ENCODE measurements at places on chromosomes 1 and 21.

- no peak for DNase-seq
Observed at GRCh38 chr1:178483251-178483957, 13.4 kb downstream of the CLEC20A start.

DNA sequence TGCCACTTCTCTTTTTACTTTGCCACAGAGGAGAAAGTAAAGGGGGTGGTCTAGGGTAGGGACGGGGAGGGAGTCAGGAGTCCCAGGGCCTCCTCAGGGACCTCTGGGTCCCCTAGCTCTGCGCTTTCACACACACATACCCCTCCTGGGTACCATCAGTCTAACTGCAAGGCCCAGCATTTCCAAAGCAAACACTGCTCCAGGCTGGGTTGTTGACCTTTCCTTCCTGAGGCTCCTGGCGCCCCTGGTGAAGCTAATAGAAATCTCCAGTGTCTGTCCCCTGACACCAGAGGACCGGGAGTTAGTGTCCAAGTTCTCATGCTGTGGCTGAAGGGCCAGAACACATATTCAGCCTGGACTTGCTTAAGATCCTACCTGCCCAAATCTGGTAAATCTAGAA lies 3.9 kb downstream of the TMEM63A start:
- DNase-seq: no peak

- no peak for DNase-seq
Observed at GRCh38 chr1:240284656-240285414, 193.2 kb downstream of the FMN2 start.

DNA sequence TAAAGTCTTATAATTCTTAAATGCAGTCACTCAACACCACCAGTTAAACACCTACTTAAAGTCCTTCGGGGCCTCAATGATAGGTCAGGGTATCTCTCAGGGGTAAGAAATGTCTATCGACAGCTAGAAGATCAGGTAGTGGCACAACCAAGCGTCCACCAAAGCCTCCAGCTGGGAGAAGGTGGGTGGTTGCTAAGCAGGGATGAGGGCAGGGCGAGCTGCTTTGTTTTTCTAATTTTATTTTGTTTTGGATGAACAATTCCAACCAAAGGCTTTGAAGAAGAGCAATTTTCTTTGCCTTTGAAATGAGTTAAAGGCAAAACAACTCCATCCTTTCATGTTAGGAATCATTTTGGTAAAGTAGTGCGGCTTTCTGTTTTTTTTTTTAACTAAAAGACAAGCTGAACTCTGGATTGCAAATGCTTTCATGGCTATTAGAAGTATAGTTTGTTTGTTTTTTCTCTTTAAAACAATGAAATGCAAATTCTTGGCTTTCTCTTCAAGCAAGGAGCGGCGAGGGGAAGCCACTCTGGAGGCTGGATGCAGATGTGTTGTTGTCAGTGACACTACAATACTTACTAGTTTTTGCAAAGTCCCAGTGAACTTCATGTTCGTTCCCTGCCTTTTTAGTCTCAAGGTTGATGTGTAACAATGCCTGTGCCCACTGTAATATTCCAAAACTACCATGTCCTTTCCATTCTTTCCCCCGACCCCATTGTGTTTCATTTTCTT lies 106.0 kb downstream of the MRPS6 start:
- no peak for DNase-seq

DNA sequence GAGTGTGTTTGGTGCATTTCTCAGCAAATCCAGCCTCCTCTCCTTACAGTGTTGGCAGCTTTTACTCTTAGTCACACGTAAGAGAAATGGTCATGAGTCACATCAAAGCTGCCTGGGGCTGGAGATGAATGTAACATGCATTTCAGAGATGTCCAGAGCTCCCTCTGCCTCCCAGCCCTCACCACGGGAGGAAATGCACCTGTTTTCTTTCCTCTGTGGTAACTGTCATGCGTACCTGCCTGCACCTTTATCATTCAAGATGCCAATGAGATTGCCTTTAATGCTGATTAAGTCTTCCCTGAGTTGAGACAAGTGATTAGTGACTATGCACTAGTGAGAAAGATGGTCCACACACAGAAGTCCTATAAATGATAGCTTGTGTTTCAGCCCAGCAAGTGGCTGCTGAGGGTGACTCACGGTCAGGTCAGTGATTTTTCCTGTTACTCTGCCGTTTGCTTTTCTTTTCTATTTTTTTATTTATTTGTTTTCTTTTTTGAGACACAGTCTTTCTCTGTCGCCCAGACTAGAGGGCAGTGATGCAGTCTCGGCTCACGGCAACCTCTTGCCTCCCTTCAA lies 277.3 kb upstream of the FMN2 start:
- DNase-seq: no peak

GRCh38 chr1:61247881-61248752 lies 165.8 kb downstream of the NFIA start:
- DNase-seq: no peak

DNA sequence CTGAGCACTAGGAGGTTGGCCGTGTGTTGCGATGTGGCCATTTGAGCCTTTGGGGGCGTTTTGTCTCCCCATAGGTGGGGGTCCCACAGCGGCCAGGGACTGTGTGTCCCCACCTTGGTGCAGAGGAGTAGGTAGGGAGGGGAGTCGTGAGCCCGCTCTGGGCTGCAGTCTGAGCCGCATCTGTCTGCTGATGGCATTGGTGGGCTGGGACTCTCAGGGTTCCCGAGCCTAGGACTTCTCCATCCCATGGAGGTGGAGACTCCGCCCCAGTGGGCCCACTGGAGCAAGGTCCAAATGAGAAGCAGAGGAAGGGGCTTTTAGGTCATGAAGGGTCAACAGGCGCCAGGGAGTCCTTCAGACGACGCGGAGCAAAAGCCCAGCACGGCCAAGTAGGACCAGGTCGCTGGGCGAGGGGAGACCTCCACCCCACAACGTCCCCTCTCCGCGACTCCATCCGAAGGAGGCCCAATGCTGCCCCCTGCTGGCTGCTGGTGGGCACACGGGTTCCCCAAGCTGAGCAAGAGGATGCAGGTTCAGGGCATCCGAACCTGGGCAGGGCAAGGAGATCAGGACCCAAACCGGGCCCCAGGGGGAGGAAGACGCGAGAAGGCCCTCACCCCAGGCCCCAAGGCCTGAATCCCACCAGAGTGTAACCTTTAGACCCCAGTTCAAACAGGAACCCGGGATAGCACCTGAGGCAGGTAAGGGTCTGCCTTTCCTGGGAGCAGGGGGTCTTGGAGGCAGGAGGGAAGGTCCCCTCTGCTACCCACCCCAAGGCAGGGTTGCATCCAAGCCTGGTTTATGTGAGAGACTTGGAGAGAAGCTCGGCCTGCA lies 14.9 kb downstream of the TTC34 start:
- no peak for DNase-seq

DNA sequence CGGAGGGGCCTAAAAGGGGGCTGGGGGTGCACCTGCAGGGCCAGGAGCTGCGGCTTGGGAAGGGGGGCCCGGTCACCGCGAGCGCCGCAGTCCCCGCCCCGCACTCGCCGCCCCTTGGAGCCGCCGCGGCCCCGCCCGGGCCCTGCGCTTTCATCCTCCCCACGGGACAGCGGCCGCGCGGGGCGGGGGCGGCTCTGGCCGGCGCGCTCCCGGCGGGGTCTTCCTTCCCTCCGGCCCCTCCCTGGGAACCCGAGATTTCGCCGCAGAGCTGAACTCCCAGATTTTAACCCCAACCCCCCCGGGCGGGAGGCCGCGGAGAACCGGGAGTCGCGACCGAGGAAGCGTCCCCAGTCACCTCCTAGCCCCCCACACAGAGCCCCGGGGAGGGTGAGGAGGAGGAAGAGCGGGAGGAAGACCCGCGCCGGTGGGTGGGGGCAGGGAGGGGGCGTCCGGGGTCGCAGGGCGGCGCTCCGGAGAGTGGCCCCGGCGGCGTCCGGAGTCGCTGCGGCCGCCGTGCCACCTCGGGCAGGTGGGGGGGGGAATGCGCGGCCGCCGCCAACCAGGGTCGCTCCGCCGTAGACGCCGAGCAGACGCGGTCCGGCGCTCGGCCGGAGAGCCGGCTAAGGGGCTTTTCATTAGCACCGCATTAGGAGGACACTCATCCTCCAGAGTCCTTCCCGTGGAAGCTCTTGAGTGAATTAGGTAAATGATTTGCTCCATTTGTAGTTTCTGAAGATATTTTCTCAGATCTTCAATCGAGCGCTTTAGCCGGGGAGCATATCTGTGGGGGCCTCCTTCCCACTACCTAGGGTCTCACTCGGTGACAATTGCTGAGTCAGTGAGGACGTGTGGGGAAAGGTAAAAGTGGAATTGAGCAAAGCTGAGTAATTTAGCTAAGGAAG lies 31.6 kb upstream of the NFIA start:
- peak; percentile 59 for DNase-seq

DNA sequence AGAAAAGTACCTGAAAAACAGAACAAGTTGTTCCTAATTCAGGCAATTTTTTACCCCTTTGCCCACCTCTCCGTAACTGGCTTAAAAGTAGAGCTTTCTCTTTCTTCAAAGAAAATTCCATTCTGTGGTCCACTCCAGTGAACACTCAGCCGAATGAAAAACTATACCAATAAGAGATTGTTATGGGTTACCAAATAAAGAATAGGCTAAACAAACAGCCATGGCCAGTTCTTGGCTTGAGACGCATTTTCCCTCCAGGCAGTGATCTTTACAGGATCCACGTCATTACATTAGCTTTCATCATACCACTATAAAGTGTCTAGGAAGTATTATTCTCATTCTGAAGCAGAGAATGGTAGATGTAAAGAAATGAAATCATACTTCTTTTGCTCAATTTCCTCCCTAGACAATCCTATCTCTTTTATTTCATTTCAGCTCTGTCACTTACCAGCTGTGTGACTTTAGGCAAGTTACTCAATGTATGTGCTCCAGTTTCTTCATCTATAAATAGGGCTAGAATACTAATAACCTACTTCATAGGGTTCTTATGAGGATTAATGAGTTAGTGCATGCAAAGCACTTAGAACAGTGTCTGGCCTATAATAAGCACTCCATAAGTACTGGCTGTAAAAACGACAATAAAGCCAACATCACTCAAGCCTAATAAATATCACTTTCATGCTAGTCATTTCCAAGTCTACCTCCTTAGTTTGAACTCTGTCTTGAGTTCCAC lies 26.5 kb upstream of the TRIM45 start:
- DNase-seq: no peak

DNA sequence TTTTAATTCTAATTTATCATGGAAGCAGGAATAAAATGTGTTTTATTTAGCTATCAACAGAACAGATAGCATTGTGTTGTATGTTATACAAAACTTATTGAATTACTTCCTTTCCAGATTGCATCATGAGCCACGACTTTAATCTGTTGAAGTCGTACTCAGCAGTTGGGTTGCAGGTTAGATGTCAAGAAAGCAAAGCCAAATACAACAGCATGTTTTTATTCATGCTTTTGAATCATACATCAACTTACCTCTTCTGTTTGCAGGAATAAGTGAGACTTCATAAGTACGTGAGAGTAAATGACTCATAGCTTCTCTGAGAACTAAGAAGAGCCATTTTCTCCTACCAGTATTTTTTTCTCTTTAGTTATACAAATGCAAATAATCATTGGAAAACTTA lies 110.8 kb upstream of the ADGRL4 start:
- DNase-seq: no peak

GRCh38 chr1:66137235-66137634 lies 344.5 kb downstream of the PDE4B start:
- DNase-seq: no peak

DNA sequence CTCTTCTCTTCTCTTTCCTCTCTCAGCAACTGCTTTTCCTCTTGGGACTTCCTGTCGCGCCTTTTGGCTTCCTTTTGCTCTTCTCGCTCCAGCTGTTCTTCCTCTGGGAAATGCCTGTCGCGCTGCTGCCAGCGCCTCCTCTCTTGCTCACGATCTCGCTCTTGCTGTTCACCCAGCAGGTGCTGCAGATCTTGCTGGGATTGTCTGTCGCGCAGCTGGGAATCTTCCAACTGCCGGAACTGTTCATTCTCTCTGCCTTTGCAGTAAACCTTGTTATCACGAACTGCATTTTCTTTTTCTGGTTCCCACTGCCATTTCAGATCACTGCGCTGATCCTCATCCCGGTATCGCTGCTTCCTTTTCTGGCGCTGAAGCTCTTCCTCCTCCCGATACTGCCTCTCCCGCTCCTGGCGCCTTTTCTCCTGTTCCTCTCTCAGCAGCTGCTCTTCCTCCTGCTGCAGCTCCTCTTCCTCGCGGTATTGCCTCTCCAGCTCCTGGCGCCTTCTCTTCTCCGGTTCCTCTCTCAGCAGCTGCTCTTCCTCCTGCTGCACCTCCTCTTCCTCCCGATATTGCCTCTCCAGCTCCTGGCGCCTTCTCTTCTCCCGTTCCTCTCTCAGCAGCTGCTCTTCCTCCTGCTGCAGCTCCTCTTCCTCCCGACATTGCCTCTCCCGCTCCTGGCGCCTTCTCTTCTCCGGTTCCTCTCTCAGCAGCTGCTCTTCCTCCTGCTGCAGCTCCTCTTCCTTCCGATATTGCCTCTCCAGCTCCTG lies 5.8 kb downstream of the TCHH start:
- DNase-seq: no peak

DNA sequence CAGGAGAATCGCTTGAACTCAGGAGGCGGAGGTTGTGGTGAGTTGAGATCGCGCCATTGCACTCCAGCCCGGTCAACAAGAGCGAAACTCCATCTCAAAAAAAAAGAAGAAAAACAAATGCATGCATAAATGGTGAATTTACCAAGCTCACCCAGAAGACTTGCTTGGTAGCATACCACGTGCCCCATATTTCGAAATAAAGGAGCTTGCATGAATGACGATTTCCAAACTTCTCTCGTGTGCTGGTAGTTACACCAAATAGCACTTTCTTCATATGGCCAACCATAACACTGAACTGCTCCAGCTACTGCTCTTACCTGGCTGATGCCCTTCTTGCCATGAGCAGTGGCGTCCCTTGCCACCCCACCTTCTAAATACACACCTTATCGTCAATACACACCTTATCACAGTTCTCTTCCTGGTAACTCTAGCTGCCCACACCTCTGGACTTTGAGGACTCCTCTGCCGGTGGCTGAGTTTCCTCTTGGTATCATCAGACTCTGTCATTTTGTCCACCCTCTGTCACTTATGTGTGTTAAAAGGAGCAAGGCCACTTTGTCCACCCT lies 2.8 kb downstream of the DOP1B start:
- DNase-seq: no peak

- no peak for DNase-seq
Observed at GRCh38 chr1:27318596-27318995, 3.4 kb upstream of the TMEM222 start.

GRCh38 chr1:90876101-90876500 lies 145.7 kb downstream of the ZNF644 start:
- peak; percentile 10 for DNase-seq

DNA sequence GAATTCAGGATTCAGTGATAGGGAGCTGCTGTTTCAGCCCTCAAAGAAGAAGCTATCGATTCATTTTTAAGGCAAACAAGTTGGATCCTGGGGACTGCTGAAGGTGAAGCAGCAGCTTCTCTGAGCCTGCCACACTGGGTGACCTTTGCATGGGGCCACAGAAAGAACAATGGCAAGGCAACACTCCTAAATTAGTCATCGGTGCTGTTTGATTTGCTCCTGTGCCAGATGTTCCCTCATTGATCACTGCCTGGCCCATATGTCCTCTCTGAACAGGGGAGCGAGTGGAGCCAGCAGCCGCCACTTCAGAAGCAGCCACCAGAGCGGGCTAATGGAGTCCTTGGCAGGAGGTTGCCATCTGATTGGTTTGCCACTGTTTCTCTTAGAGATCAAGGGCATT lies 391.5 kb downstream of the NTNG1 start:
- no peak for DNase-seq

Data from hippocampal formation (tissue), 2 donors.